ENCODE measurements at places on chromosomes 1 and 21. TPM values are rescaled to one million over a fixed set of nuclear protein-coding genes. Genes with fewer than 3 reads are reported as not detected.

Gene LRRC39
- total RNA-seq: 0.92 TPM

Gene ADGRL4
- not detected for total RNA-seq

Gene LRRC53
- not detected for total RNA-seq

Gene NEK2
- total RNA-seq: 29.9 TPM

Gene ZBTB8B
- not detected for total RNA-seq

Gene SH2D1B
- not detected for total RNA-seq

Gene ADIPOR1
- total RNA-seq: 67.0 TPM

Gene GBP5
- total RNA-seq: 163 TPM

Gene LCE3E
- not detected for total RNA-seq
